ENCODE measurements at places on chromosomes 6 and 20. TPM values are rescaled to one million over a fixed set of nuclear protein-coding genes. Genes with fewer than 3 reads are reported as not detected.

DNA sequence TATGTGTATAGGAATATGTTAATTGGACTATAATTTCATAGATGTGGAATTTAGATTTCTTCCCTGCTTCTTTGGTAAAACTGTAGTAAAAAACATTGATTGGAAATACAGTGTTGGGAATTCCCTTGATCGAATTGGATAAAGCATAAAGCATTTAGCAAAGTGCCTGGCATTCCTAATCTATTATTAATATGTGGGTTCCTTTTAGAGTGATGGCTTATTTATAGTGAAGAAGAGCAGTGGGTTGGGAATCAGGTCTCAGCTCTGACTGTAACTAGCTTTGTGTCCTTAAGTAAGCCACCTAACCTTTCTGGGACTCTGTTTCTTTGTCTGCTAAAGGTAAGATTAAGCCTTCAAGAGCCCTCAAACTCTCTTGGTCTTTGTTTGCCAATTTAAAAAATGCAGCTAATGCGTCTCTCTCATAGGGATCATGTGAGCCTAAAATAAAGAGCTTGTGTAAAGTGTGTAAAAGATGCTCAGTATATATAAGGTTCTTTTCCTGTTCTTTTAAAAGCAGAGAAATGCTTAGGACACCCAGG lies 53.3 kb downstream of the KCNS1 start:
- DNase-seq, result no peak

DNA sequence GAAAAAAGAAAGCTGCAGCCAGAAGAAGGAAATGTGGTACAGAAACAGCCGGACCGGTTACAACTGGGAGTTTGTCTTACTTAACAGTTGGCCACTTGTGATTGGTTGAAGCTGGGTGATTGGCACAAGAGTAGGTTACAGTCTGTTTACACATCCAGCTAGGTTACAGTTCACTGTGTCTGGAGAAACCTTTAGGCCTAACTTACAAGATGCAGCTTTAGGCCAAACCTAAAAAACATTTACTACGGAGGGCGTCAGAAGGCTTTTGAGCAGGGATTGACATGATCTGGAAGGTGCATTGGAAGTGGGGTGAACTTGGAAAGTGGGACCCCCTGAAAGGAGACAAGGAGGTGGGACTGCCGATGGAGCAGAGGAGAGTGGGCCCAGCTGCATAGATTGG lies 122.3 kb downstream of the BANF2 start:
- DNase-seq, result no peak

- DNase-seq, result no peak
Observed at GRCh38 chr6:16248271-16248853, 10.0 kb downstream of the GMPR start.

- DNase-seq, result peak; percentile 42
Observed at GRCh38 chr6:170295510-170296422, 4.9 kb upstream of the DLL1 start.

DNA sequence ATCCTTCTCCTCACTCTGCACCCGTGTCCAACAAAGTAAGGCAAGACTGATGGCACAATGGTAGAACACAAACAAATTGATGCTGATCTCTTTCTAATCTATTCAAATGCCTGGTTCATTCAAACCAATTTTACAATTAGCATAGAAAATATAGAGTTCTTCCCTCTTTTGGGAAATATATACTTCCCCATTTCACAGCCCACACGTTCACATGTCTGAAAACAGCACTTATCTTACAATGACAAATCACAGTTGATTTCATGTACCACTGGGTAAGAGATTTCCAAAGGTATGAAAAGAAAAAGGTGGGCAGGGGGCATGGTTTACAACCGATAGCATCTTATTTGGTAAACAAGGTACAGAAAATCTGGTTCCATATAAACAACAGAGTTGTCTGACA lies 137.6 kb downstream of the RNGTT start:
- DNase-seq, result no peak

DNA sequence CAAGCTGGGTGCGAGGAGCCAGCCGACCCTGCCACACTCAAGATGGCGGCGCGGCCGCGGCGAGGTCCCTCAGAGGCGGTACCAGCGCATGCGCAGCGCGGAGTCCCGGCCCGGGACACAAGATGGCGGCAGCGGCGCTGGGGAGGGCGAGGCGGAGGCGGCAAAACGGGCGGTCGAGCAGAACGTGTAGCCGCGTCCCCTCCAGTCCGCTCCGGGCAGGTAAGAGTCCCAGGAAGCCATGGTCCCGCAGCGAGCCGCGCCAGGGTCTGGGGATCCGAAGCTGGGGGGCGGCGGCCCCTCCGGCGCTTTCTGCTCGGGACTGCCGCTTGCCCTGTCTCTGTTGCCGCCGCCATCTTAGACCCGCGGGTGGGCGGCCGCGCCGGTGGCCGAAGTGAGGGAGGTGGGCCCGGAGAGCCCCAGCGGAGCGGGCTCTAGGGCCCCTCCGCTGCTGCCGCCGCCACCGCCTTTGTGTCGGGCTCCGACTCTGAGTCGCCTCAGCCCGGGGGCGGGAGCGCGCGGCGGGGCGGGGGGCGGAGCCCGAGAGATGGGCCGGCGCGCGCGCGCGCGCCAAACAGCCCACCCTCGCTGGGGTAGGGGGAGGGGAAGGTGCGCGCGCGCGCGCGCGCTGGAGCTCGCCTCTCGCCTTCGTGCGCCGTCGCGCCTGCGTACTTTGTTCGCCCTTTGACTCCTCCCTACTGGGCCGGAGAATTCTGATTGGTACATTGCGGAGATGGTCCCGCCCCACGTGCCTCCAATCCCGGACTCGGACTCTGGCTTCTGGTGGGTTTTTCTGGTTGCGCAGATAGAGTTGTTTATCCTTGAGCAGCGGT lies at the start of gene PCIF1:
PCIF1 (plus strand) TSS at position 98 of the 830 bp plus-strand sequence. CDS start 4,317 bp downstream, outside the sequence.
- peak; percentile 98 for DNase-seq

- no peak for DNase-seq
Observed at GRCh38 chr20:32484225-32484957, 100.7 kb downstream of the NOL4L start.

- no peak for DNase-seq
Observed at GRCh38 chr6:105920071-105920470, 166.1 kb upstream of the PRDM1 start.

- DNase-seq, result no peak
Observed at GRCh38 chr6:21928827-21929226, 335.3 kb downstream of the SOX4 start.

DNA sequence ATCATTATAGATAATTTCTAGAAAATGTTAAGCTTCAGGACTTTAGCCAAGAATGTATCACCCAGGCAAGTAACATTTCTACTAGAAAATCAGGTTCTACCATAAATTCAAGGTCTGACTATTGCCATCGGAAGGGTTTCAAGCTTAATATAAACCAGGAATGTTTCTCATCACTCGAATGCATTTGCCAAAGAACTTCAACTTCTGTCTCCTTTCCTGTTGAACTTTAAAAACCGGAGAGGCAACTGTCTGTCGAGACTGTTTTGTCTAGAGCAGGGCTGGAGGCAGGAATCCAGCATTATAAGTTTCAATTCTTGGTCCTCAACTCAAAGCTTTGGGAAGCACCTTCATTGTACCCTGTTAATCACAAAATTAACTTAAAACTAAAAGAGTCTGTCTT lies 264.7 kb downstream of the ZNF217 start:
- DNase-seq, result no peak

DNA sequence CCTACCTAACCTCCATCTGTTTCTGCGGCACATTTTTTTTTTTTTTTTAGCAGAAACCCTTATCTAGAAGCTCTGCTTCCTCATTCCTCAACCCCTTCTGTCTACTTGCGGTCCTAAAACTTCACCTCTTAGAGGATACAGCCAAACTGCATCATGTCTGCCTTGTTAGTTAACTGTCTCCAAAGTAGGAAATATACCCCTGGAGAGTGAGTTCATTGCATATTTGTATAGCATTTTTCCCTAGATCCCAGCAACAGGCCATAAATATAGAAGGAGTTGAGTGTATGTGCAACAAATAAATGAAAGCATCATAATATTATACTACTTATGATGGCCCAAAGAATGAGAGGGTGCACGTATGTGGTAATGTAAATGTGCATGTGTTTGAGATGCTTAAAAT lies 1288.6 kb upstream of the GJE1 start:
- DNase-seq, result no peak

GRCh38 chr6:27556406-27556805 lies 83.5 kb upstream of the ZNF184 start:
- no peak for DNase-seq

GRCh38 chr6:127950566-127951145 lies 49.8 kb upstream of the THEMIS start:
- DNase-seq, result no peak

DNA sequence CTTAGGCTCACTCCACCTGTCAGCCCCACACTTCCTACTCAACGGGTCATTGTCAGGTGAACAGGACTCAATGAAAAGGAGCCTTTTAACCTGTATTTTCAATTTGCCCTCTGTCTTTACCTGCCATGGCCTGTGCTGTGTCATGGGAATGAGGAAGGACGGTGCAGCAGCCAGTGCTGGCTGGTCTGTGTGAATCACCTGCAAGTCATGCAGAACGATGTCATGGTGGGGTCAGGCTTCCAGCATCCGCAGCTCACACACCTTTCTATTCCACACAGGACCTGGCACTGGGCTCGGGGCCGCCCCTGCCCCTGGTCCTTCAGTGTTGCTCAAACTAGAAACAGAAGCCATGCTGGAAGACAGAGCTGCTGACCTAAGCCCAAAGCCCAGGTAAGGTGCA lies 188.7 kb upstream of the GMDS start:
- no peak for DNase-seq

- DNase-seq, result no peak
Observed at GRCh38 chr6:113102761-113103160, 754.4 kb upstream of the MARCKS start.

- no peak for DNase-seq
Observed at GRCh38 chr20:4147319-4147718, 132.0 kb upstream of the RNF24 start.

- DNase-seq, result no peak
Observed at GRCh38 chr6:55445648-55446204, 118.5 kb downstream of the GFRAL start.

DNA sequence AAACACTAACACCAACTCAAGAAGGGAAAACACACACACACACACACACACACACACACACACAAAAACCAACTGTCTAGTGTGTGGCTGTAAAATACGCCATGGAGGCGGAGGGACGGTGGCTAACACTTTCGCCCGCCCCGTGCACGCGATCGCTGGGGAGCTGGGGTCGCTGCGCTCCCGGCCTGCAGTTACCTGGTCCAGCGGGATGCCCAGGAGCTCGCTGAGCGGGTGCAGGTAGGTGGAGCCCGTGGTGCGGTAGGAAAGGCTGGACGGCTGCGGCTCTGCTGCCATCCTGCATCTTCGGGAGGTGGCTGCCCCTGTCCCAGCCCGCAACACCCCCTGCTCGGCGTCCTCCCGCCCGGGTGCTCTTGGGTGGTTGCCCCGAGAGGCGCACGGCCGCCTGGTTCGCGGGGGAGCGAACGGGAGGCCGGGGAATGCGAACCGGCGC lies 303 bp downstream of the MBOAT1 start:
- no peak for DNase-seq

DNA sequence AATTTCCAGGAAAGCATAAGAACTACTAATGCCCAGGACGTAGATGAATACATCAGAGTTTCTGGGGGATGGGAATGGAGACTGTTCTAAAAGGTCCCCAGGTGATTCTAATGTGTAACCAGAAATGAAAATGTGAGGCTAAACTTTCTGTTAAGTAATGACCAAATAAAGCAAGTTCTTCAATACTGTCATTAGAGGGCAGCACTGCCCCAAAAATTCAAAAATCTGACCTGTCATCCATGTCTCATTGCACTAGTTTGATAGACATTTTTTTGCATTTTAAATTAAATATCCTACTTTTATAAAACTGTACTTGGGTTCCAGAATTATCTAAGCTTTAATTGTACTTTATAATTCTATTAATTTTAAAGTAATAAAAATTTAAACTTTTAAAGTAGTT lies 94.9 kb downstream of the RFX6 start:
- peak; percentile 9 for DNase-seq

- DNase-seq, result no peak
Observed at GRCh38 chr20:62418709-62419487, 8.4 kb downstream of the RBBP8NL start.

DNA sequence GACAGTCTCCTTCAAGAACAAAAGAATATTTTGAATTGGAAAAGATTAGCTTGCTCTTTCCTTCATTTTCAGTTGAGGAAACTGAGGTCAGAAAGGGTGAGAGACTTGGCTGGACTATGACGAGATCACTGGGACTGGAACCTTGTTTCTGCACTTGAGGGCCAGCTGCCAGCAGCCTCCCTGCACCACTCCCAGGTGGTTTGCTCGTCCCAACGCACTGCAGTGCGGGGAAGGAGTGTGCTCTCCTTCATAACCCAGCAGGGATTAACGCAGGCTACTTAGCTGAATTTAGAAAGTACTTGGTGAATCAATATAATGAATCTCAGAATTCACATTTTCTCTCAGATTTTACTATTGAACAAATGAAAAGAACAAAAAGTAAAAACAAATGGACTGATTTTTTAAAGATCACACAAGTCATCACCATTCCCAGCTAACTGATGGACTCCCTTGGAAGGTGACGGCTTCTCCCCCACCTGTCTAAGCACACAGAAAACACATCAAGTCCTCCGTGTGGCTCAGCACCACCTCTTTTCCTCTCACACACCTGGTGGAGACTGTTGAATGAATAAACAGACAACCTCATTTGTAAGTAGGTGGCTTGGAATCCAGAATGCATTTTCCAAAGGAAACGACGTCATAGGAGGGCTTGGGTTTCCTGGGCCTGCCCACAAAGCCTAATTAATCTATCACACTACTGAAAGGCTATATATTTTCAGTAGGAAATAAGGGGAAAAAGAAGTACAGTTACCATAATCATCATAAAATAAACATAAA lies 121.0 kb downstream of the QRSL1 start:
- DNase-seq, result no peak

GRCh38 chr6:101626269-101626668 lies 232.8 kb downstream of the GRIK2 start:
- no peak for DNase-seq

- DNase-seq, result no peak
Observed at GRCh38 chr20:6070829-6071695, 17.2 kb upstream of the LRRN4 start.

- no peak for DNase-seq
Observed at GRCh38 chr6:119428633-119429032, 79.1 kb upstream of the MAN1A1 start.

GRCh38 chr20:52411611-52412010 lies 220.0 kb upstream of the ZFP64 start:
- no peak for DNase-seq

KCNK5 gene
- 15.8 TPM for total RNA-seq

UNC93A gene
- not detected for total RNA-seq

GABRR2 gene
- total RNA-seq, result 0.29 TPM

SAMD10 gene
- 8.2 TPM for total RNA-seq

EPPIN gene
- total RNA-seq, result not detected

PRDM13 gene
- not detected for total RNA-seq

TSBP1 gene
- total RNA-seq, result not detected

SAMD5 gene
- not detected for total RNA-seq

VWA7 gene
- 2.6 TPM for total RNA-seq

SGK2 gene
- total RNA-seq, result 0.59 TPM

BPIFB2 gene
- not detected for total RNA-seq

Data from activated naive CD4-positive, alpha-beta T cell treated with anti-CD3 and anti-CD28 coated beads, Interleukin-2, amount 50 U/mL, for 72 hours (primary cell).